ENCODE measurements at places on chromosomes 12 and 14. TPM values are rescaled to one million over a fixed set of nuclear protein-coding genes. Genes with fewer than 3 reads are reported as not detected.

GRCh38 chr12:1857821-1858220, 37.5 kb downstream of the LRTM2 start:
- DNase-seq = no peak

DNA sequence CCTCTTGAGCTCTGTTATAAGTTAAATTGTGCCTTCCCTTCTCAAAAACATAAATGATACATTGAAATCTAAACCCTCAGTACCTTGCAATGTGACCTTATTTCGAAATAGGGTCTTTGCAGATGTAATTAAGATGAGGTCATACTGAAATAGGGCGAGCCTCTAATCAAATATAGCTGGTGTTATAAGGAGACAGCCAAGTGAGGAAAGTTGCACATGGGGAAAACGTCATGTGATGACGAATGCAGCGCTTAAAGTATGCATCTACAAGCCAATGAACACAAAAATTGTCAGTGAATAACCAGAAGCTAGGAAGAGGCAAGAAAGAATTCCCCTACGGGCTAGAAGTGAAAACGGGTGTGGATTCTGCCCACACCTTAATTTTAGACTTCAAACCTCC, 305.2 kb upstream of the FOXG1 start:
- no peak for DNase-seq

GRCh38 chr14:29419736-29420135, 507.9 kb downstream of the PRKD1 start:
- DNase-seq = no peak

GRCh38 chr12:17577405-17577804, 512.6 kb downstream of the RERGL start:
- DNase-seq = no peak

Gene MYF6
- total RNA-seq = not detected

Data from activated naive CD4-positive, alpha-beta T cell treated with anti-CD3 and anti-CD28 coated beads, Interleukin-2, amount 50 U/mL, for 72 hours (primary cell).